ENCODE measurements at places on chromosomes 7 and 10.

DNA sequence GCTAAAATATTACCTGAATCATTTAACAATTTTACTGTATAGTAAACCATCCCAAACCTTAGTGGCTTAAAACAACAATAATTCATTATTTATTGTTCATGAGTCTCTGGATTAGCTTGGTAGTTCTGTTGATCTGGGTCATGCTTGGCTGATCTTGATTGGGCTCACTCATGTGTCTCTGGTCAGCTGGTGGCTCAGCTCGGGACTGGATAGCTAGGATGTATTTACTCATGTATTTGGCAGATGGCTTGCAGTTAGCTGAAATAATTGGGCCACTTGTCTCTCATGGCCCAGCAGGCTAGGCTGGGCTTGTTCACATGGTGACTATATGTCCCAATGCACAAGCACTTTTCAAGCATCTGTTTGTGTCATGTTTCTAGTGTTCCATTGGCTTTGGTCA lies 262.8 kb downstream of the BBS9 start:
- no peak for DNase-seq

DNA sequence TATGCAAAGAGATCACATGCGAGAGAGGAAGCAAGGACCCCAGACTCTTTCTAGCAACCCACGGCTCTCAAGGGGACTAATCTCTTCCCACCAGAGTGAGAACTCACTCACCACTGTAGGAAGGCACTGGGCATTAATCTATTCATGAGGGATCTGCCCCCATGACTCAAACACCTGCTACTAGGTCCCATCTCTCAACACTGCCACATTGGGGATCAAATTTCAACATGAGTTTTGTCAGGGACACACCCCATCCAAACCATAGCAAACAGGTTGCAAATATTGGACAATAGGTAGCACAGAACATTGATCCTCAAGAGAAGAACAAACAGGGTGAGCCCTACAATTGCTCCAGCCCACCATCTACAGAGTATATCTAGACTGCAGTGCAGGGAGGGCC lies 740.6 kb downstream of the LRMDA start:
- DNase-seq, result no peak

GRCh38 chr7:137881607-137882260 lies 35.0 kb upstream of the DGKI start:
- no peak for DNase-seq

GRCh38 chr10:130042381-130042780 lies 68.2 kb downstream of the C10orf143 start:
- no peak for DNase-seq

GRCh38 chr7:132406039-132406438 lies 170.2 kb downstream of the PLXNA4 start:
- no peak for DNase-seq

DNA sequence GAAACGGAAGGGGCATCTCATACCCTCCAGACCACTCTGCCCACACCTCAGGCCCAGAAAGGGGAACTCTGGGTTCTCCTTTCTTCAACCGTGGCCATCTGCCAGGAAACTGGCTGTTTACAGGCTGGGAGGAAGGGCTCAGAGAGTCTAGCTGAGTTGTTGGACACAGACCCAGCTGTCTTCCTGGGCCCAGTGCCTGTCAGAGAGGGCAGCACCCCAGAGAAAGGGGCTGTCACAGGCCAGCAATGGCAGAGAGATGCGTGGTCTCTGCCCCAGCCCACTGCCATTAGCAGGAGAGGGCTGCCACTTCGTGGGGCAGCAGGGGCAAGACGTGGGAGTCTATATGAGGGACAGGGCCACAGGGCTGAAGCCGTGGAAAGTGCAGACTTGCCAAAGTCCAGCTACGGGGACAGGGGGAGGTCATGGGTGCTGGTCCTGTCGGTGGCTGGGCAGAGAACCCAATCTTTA lies 11.0 kb downstream of the GRID1 start:
- no peak for DNase-seq

- DNase-seq, result no peak
Observed at GRCh38 chr10:132740588-132740987, 45.4 kb downstream of the NKX6-2 start.

- no peak for DNase-seq
Observed at GRCh38 chr10:31596765-31597164, 277.7 kb downstream of the ZEB1 start.

DNA sequence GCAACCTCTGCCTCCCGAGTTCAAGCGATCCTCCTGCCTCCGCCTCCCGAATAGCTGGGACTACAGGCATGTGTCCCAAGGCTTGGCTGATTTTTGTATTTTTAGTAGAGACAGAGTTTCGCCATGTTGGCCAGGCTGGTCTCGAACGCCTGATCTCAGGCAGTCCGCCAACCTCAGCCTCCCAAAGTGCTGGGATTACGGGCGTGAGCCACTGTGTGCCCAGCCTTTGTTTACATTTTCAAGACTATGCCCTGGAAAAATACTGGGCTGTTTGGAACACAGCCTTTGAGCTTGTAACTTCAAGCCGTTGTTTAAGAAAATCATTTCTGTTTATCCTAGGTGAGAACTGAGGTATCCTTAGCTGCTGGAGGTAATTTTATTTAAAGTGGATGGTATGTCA lies 1.9 kb downstream of the ZKSCAN1 start:
- DNase-seq, result no peak

- no peak for DNase-seq
Observed at GRCh38 chr7:132152131-132152889, 424.0 kb downstream of the PLXNA4 start.

GRCh38 chr7:48759431-48760080 lies 164.8 kb upstream of the CDC14C start:
- DNase-seq, result no peak

- DNase-seq, result no peak
Observed at GRCh38 chr7:159096736-159097581, 47.7 kb downstream of the VIPR2 start.

- no peak for DNase-seq
Observed at GRCh38 chr7:132528695-132529094, 47.6 kb downstream of the PLXNA4 start.

- DNase-seq, result peak; percentile 83
Observed at GRCh38 chr10:21533467-21534279, at the start of gene MLLT10. Gene MLLT10, plus strand, starts transcription at chr10:21534232. Its CDS starts 413 bp downstream, at chr10:21534645.

GRCh38 chr7:4277936-4278335 lies 404.2 kb upstream of the FOXK1 start:
- no peak for DNase-seq

GRCh38 chr10:22986771-22987542 lies 59.1 kb downstream of the ARMC3 start:
- no peak for DNase-seq

- DNase-seq, result no peak
Observed at GRCh38 chr7:2825559-2826227, 18.4 kb downstream of the GNA12 start.

GRCh38 chr10:104090611-104091010 lies 4.9 kb upstream of the COL17A1 start:
- no peak for DNase-seq

GRCh38 chr7:30083334-30083733 lies 51.5 kb upstream of the MTURN start:
- DNase-seq, result no peak

DNA sequence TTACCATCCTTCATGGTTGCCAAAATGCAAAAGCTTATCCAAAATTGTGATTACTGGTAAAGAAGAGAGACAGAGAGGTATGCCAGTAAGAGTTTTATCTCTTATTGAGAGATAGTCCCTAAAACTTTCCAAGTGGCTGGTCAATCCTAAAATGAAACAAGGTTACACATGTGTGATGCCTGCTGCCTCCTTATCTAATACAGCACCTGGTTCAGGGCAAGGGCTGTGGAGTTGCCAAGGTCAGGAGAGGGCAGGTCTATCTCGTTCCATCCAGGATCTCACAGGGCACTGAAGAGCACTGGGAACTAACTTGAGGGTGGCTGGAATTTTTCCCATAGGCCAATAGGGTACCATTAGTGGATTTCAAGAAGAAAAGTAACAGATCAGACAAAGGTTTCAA lies 18.3 kb downstream of the VOPP1 start:
- DNase-seq, result no peak

- DNase-seq, result no peak
Observed at GRCh38 chr7:84122582-84123360, 71.8 kb downstream of the SEMA3A start.

- no peak for DNase-seq
Observed at GRCh38 chr10:69344591-69345252, 66.4 kb downstream of the HK1 start.

DNA sequence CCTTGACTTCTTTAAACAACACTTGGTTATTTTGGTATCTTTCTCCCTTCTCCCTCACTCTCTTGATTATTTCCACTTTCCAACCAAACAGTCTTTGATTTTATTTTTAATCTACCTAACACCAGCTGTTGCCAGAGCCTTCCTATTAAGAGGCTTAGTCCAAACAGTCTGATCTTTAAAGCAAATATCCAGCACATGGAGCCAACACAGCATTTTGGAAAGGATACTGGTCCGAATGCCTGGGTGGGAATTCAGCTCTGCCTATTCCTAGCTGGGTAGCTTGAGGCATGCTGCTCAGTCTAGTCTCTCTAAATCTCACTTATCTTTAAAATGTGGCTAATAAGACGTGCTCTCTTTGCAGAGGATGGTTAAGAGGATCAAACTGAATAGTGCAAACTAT lies 129.3 kb downstream of the NRCAM start:
- no peak for DNase-seq

DNA sequence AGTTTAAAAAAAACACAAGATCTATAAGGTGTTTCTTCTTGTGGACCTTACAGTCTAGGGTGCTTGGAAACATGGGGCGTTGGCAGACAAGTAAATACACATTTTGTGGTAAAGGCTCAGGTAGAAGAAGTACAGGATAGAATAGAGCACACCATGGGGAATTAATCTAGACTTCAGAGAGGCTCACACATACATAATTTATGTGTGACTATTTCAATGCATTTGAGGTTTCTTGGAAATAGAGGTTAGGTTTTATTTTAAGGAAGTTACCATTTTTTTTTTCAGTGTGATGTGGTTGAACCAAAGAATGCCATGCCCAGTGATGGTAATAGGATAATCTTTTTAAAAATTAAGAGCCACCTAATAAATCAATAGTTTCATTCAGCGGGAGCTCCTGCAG lies 12.8 kb downstream of the CFTR start:
- no peak for DNase-seq

DNA sequence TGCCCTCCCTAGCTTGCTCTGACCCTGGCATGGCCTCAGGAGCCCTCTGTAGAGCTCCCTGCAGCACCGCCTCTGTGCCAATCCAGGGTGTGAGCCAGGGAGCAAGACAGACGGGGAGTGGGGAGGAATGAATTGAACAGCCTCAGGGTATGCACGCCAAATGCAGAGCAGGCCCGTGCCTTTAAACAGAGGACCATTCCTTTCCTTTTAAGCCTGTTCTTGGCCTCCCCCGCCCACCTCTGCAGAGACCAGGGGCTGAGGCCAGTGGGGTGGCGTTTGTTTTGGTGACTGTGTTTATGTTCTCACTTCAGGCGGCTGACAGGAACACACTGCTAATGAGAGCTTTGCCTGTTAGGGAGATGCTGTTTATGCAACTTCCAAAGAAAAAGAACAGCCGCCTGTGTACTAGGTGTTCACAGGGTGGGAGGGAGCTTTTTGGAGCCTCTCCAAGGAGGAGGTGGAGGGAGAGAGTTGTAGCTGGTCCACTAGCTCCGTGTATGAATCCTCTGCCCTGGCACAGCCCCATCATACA lies 528.1 kb upstream of the DPP6 start:
- no peak for DNase-seq

- no peak for DNase-seq
Observed at GRCh38 chr10:87723500-87723899, 63.8 kb downstream of the PAPSS2 start.

DNA sequence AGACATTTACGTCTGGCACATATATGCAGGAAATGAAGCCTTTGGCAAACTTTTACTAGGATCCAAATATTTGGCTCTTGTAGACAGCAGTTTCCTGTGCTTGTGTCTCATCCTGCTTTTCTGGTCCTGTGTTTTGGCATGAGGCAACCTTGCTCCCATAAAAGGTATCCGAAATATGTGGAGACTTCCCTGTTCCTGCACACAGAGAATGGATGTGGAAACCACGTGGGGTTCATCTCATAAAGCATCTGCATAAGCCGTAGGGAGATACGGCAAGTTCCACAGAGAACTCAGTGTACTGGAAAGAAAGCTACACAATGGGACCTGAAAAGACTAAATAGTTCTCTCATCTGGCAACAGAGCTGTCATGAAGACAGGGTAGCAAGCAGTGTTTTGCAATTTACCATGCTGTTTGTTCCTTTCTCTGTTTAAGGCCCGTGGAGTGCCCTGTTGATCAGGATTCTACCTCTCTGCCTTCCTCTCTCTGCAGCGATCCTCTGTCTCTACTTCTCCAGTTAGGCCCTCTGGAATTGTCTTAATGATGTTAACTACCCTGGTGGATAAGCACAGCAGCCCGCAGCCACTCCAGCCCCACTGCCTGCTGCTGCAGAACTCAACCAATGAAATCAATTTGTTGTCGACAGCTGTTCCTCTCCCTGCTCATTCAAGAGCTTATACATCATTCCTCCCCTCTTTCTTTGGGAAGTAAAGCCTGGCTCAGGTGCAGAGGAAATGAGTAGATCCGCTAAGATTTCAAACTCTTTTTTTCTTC lies 293.6 kb downstream of the CSTF2T start:
- DNase-seq, result no peak

GRCh38 chr10:87593702-87594101 lies 66.0 kb upstream of the PAPSS2 start:
- DNase-seq, result no peak

DNA sequence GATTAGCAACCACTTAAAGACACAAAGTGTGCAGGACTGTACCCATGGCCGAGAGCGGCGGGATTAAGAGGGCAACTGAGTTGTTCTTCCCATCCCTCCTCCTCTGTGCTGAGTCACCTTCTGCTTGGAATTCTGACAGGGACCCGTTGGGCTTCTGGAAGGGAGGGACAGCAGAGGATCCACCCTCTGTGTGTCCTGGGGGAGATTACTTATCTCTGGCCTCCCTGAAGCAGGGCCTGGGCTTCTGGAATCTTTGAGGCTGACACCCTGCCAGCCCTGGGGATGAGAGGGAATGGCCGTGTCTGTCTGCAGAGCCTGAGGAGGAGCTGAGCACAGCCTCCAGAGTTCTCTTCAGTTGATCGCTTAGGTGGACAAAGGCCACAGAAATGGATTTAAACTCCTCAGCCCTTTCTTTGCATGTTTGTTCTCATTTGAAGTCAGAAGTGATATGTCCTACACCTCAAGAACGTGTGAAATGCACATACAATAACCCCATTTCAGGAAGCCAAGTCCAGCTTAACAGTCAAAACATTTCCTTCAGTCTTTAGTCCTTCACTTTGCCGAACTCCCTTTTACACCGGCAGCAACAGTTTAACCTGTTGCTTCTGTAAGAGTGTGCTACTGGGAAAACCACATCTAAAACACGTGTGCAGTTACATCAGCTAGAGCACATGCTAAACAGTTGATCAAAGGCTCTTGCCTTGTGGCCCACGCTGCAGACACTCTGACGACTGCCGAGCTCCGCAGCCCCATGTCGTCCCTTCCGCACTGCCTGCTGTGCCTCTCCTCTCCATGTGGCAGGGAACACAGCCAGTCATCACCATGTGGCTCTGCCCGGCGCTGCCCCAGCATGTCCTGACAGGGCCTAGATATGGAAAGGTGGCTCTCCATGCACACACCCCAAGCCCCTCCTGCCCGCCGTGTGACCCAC lies 55.7 kb downstream of the IKZF1 start:
- DNase-seq, result peak; percentile 87

GRCh38 chr10:120421250-120421649 lies 35.8 kb upstream of the PLPP4 start:
- no peak for DNase-seq

GRCh38 chr10:114470361-114470760 lies 66.1 kb upstream of the AFAP1L2 start:
- DNase-seq, result no peak
